ENCODE measurements at places on chromosomes 3 and 15.
A peak's percentile ranks its signal among the peaks of the same experiment; 100 is the strongest.

- DNase-seq: no peak
Observed at GRCh38 chr3:195098741-195099525, 172.0 kb downstream of the XXYLT1 start.

DNA sequence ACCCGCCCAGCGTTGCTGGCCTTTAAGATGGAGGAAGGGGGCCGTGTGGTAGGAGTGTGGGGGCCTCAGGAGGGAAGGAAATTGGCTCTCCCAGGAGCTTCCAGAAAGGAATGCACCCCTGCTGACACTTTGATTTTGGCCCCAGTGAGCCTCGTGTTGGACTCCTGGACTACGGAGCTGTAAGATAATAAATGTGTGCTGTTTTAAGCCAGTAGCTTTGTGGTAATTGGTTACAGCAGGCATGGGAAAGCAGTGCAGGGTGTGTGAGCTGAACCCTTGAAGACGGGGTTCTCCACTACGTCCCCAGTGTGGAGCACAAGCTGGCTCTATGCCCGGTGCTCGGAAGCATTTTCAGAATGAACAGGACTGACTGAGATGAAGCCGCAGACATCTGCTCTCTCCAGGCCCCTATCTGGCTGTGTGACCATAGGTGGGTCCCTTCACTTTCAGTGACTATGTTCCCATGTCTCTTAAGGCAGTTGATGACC, 22.9 kb upstream of the CGNL1 start:
- DNase-seq: no peak

GRCh38 chr15:33852570-33852969, 115.7 kb upstream of the CHRM5 start:
- DNase-seq: no peak

GRCh38 chr3:109188741-109189140, 52.2 kb downstream of the C3orf85 start:
- peak; percentile 62 for DNase-seq

DNA sequence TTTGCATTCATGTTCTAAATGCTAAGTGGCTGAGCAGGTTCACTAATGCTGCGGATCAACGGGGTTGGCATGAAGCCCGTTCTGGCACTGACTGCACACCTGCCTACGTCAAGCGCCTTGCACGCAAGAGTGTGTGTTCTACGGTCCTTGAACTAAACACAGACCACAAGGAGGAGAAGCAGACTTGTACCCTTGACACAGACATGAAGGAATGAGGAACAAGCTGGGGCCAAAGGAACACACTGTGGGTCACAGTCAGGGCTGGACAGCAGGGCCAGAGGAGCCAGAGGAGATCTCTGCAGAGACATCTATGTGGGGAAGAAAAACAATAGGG, 48.0 kb upstream of the LDHAL6B start:
- no peak for DNase-seq

DNA sequence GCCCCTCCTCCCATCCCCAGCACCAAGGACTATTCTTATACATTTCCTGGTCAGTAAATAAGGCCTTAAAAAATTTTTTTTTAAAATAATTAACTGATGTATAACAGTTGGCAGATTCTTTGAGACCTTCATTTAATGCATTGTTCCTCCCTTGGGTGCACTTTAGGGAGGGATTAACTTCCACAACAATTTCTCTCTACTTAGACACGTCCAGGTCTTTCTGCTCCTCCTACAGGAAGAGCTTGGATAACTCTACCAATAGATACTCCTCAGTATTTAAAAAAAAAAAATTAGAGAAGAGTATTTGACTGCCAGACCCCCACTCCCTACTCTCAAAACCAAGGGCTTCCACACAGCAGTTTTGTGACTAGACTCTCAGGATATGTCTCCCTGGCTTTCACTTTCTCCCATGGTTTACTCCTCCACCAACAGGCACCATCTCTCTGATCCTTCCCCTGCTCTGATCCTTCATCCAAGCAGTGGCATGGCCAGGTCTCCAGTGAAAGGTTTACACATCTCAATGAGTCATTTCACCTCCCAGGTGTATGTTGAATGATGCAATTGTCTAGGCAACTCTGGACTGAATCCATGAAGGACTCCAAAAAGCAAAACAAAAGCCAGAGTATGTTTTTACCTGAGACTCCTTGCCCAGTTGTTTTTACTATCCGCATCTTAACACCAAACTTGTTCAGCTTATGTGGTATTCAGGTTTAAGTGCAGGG, 7.4 kb downstream of the ZIC4 start:
- DNase-seq: no peak

GRCh38 chr15:87500240-87500639, 756.3 kb downstream of the NTRK3 start:
- peak; percentile 92 for DNase-seq

Measured in SK-N-DZ (cell line).